ENCODE measurements at places on chromosomes 6 and 20.
A peak's percentile ranks its signal among the peaks of the same experiment; 100 is the strongest.

- DNase-seq = peak; percentile 2
These were observed 137.6 kb downstream of the IMPG1 start for GRCh38 chr6:75934643-75935472.

DNA sequence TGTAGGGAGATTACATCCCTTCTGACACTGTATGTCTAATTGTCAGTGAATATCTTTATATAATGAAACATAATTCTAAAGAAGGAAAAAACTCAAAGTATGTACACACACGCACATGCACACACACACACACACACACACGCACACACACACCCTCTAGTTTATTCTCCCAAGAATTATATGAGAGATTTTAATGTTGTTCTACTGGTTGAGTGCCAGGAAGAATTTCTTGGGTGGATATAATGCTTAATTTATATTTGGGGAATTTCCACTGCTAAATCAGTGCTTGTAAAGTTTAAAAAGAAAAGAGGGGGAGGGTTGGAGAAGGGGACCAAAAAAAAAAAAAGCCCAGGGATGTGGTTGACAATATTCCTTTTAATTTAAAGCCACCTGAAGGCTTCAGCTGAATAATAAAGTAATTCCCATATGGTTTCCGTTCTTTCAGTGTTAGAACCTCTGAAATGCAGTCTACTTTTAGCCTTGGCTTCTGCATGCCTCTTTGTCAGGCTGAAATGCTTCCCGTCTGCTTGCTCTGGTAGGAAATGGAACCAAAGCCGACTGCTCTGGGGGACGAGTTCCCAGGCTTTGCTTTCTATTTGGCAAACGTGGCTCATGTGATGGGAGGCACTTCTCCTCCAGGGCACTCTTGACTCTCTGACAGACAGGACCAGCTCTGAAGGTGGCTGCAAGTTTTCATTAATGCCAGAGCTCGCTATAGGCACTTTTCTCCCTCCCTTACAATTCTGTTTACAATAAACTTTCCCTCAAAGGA lies 225.4 kb downstream of the PRL start:
- DNase-seq = no peak

- no peak for DNase-seq
These were observed 966.6 kb downstream of the HACE1 start for GRCh38 chr6:103893141-103893581.

DNA sequence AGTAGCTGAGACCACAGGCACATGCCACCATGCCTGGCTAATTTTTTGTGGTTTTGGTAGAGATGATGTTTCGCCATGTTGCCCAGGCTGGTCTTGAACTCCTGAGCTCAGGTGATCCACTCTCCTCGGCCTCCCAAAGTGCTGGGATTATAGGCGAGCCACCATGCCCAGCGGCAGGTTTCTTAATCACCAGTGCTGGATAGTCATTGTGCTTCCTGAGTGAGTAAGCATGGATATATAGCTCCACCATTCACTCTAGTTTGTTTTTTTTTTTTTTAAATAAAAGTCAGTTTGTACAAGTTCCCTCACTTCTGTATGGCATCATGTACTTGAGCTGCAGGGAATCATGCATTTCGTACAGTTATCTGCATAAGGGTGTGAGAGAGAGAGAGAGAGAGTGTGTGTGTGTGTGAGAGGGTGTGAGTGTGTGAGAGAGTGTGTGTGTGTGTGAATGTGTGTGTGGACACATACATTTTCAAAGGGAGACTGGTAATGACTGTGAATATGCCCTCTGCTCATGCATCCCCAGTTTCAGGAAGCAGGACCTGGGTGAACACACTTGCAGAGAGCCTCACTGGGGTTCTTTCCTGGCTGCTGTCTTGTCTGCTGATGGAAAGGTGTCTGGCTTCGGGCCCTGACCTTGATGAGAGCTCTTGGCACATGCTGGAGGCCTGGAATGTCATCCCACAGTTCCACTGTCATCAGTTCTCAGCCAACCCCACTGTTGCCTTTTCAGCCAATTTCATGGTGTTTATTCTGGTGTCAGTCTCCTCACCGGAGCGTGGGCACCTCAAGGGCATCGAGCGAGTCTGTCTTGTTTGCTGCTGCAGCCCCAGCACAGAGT lies 65.0 kb upstream of the XRN2 start:
- no peak for DNase-seq

- peak; percentile 8 for DNase-seq
These were observed 809 bp upstream of the NOL7 start for GRCh38 chr6:13614126-13614925.

- DNase-seq = no peak
These were observed 351.2 kb downstream of the CD83 start for GRCh38 chr6:14468647-14469321.

GRCh38 chr6:106972500-106972899 lies 2.0 kb downstream of the CD24 start:
- no peak for DNase-seq

DNA sequence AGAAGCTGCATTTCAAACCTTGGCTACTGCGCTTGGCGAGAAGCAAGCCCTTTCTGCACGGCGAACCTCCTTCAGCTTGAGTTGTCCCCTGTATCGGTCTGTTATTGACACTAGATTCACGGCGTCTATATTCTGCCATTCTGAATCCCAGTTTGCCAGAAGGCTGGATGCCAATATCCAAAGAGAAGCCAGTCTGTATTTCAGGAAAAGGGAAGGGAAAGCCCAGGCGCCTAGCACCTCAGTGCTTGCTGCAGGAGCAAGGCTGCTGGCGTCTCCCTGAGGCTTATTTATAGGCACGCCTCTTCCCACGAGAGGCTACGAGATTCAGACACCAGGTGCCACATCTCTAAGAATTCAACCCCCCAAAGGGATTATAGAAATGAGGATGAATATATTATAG lies 89.6 kb upstream of the CDH4 start:
- DNase-seq = no peak

DNA sequence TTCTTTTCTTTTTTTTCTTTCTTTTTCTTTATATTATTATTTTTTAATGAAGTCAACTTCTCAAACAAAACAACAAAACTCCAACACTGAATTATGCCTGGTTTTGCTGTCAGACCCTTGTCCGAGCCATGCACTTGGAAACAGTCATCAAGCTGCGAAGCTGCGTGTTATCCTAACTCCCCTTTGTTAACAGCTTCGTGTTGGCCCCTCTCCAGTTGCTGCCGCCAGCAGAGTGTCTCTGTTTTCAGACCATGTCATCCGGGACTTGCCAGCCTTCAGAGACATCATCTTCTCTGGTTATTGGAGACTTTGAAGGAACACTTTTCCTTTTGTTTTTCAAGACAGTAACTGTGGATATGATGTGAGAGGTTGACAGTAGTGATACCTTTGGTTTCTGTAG lies 83.1 kb downstream of the TRMT11 start:
- no peak for DNase-seq

DNA sequence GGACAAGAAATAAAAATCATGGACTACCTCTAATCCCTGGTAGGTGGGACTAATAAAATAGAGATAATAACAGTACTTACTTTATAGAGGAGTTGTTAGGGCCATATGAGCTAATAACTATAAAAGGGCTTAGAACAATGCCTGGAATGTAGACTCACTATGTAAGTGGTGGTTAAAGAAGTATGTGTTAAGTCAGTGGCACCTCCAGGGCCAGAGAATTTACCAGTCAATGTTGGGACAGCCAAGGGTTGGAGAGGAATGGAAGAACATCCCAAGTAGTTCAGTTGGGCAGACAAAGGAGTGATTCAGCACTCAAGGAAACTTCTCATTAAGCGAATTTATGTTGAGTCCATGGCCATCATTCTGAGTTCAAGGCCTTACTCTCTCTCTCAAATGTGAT lies 116.8 kb downstream of the OTOR start:
- DNase-seq = no peak

DNA sequence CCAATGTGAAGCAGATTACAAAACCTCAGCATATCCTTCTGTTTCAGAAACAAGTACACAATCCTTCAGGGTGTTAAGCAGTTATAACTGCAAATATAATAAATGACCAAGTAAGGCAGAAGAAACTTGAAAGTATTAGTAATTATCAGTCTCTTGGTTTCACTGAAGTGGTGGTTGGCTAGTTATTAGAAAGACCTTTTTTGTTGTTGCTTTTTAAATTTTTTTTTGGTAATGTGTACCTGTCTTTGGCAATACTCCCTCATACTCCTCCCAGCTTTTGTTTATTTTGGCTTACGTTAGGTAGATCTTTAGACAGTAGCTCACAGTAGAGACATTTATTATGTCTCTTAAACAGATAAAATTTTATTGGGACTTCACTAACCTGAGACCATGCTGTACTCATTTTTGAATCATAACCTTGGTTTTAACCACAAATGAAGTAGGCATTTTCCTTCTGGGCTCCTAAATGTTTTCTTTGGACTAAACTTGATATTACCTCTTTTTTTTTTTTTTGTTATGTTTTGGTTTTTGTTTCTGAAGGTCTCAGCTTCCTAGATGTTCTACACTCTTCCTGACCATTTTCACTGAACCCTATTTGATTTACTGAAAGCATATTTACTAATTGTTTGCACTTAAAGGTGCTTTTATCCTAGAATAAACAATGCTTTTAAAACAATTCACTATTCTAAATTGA lies 6.4 kb downstream of the CD2AP start:
- DNase-seq = no peak

- DNase-seq = no peak
These were observed 30.3 kb upstream of the RCAN2 start for GRCh38 chr6:46521464-46521971.

DNA sequence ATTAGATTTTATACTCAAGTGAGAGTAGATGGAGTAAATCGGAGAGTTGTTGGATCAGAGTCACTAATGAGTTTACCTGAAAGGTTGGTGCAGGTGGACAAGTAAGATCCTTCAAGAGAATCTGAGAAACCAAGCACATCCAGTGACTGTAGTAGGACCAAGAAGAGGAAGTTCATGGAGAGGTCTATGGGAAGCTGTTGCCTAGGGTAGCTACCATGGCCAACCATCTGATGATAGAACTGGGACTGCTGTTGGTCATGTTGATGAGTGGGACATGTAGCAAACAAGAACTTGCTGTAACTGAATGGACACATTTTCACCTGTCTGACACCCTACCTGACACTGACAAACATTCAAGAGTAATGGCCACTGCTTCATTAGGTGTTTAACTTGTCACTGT lies 11.3 kb upstream of the ADGB start:
- no peak for DNase-seq

DNA sequence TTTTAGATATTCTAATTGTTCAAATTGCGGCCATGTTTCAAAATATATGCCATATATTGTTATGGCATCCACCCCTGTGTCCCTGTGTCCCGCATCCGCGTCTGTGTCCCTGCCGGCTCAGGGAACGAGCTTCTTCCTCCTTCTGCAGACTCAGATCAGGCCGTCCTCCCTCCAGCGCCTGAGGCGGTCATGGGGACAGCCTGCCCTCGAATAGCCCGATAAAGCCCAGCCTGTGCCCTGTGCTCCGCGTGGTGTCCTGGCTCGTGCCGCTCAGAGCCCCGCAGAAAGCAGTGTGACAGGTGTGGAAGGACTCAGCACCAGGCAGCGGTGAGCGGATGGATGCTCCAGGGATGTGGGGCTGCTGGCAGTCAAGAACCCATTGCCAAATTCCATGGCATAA lies 663.4 kb upstream of the DEFB115 start:
- no peak for DNase-seq

DNA sequence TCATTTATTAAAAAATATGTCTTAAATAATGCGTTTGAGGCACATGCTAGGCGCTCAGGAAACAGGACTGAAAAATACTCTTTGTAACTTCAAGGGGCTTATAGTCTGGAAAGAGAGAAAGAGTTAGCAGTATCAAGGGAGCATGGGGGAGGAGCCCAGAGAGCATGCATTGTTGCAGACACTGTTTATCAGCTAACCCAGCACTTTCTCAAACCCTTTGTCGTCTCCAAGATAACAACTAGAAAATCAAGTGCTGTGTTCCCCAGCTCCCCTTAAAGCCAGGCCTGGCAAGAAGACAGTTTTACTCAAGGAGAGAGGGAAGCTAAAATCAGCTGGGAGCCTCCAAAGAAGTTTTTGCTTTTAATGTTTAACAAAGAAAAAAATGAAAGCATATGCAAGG lies 98.4 kb downstream of the PERP start:
- no peak for DNase-seq

DNA sequence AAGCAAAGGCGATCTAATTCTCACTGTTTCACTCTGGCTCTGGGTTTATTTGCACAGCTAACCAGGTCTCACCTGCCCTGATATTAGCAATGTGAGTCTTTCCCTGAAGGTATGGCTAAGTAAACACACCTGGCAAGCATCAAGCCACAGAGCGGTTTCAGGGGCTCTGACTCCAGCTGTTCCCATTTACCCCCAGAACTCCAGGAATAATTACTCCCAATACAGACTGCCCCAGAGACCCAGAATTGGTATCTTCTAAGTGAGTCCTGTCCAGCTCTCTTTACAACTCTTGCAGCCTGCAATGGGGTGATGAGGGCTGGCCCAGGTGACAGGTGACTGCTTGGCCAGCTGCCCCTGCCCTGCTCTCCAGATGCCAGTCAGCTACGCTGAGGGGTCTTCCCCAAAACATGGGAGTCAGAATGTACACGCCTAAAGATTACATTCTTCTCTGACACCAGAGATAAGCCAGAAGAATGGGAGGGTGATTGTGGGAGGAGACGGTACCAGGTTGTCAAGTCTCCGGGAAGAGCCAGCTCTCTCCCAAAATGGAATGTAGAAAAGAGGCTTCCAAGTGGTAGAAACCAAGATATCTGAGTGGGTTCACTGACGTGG lies 4.9 kb upstream of the LRRN4 start:
- DNase-seq = no peak

DNA sequence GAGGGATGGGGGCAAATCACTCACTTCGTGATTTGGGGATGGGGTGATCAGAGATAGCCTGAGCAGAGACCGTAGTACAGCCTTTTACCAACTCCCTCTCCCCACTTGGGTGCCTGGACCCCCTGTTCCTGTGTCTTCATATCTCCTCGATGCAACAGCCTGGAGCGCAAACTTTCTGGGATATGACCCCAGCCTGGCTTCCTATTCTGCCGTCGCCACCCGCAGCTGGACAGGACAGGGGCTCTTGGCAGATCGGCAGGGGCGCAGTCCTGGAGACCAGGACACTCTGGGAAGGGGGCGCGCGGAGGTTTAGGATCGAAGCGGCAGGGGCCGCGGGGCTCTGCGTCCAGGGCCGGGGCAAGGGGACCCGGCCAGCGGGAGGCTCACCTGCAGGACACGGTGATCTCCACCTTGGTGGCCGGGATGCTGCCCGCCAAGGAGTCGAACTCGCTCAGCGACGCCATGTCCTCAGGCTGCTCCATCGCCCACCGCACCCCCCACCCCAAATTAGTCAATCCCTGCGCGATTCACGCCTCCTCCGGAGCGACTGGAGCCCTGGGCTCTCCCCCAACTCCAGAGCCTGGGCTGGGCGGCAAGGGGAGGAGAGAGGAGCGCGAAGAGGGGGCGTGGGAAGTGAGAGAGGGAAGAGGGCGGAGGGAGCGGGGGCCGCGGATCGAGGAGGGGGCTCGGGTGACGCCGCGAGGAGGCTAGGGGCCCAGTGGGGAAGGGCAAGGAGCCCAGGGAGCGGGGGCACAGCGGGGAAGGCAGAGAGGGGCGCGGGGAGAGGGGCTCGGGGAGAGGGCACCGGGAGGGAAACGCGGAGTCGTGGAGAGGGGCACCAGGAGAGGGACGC lies at the start of gene CPNE5:
Gene CPNE5, minus strand, starts transcription at position 549 of the 853 bp plus-strand sequence. Its CDS starts 67 bp downstream, at position 482.
- DNase-seq = no peak

DNA sequence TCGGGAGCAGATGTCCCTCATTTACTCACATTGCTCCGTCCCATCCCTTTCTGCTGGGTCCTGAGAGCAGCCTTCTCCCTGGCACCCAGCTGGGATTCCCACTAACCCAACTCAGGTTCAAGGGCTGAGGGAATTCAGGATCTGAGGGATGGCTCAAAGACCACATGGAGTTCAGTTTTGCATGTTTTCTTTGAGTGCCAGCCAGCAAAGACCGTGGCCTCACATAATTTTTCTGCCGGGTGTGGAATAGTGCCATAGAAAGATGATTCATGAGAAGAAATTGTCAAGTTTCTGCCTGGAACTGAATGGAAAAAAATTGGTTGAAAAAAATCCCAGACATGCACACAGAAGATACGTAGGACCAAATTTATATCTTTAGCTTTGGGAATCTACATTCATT lies 168.6 kb downstream of the CD83 start:
- no peak for DNase-seq
